Activated CD8-positive, alpha-beta memory T cell treated with anti-CD3 and anti-CD28 coated beads, Interleukin-2, amount 50 U/mL, for 48 hours (primary cell): ENCODE measurements at places on chromosomes 7 and 10.

- no peak for DNase-seq
Measured at GRCh38 chr7:100584054-100584682, 1.8 kb downstream of the LRCH4 start.

- DNase-seq: no peak
Measured at GRCh38 chr7:86645225-86645608, 1.5 kb downstream of the GRM3 start.

- no peak for DNase-seq
Measured at GRCh38 chr7:83684928-83685327, 36.0 kb upstream of the SEMA3E start.

DNA sequence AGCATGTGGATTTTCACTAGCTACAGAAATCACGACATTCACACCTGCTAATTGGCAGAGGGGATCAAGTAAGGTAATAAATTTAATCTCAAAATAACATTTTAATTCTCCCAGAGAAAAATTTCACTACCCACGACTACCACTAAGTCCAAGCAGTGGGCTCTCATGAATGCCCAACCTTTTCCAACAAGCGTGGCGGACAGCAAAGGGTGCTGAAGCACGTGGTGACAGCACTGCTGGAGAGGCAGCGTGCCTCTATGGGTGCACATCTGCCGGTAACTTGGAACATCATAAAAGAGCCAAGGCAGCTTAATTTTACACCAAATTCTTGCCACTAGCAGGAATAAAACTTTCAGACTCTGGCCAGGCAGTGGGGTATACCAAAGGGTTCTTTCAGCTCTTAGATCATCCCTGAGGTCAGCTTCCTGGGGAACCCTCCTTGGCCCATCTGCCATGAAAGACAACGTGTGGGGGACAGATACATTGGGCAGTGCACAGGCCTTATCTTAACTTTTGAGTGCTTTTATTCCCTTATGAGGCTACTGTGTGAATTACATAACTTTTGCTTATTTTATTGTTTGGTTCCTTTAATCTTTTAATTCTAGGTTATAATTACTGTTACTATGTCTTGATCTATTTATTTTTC lies 206.7 kb upstream of the KCTD7 start:
- DNase-seq: no peak
